GM13976 (cell line): ENCODE measurements at places on chromosomes 7 and 10.
A peak's percentile ranks its signal among the peaks of the same experiment; 100 is the strongest.

DNA sequence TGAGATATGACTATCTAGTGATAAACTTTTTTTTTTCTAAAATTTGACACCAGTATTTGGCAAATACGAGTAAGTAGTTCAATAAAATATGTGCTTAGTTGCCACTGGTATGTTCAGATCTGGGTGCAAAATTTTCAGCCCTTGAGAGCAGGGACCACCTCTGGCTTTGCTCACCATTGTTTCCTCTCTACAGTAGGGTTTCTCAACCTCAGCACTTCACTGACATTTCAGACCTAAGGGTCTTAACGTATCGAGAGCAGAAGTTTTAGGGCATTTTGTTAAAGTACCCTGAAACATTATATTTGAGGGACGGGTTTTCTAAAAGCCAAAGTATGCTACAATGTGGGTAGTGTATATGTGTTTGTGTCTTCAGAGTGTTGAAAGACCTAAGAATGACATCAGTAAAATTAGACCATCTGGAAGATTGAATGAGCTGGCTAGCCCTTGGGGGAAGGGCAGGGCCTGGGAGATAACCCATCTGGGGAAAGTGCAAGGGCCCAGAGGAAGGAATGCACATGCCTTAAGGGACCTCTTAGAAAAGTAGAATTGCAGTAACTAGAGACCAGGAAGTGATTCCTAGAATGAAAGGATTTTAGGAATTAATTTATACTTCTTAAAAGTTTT lies 11.8 kb downstream of the BZW2 start:
- DNase-seq, result no peak

GRCh38 chr7:142348100-142348499 lies 90.2 kb upstream of the PRSS58 start:
- DNase-seq, result no peak

- DNase-seq, result no peak
Observed at GRCh38 chr10:102962951-102963755, 45.1 kb downstream of the CNNM2 start.

DNA sequence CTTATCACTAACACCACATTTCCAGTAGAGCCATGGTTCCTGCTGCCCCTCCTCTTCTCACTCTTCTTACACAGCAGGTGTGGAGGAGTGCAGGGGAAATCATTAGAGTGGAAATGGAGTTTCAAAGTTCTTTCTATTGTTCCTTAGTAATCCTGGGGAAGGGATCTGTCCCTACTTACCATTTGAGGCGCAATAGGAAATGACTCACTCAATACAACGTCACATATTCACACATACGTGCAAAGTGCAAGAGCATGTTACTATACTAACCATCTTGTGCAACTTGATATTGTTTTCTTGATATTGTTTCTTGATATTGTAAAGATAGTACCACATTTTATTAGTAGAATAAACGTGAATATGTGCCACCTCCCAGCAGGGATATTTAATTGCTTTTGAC lies 1010.2 kb downstream of the DNAJB9 start:
- DNase-seq, result no peak

DNA sequence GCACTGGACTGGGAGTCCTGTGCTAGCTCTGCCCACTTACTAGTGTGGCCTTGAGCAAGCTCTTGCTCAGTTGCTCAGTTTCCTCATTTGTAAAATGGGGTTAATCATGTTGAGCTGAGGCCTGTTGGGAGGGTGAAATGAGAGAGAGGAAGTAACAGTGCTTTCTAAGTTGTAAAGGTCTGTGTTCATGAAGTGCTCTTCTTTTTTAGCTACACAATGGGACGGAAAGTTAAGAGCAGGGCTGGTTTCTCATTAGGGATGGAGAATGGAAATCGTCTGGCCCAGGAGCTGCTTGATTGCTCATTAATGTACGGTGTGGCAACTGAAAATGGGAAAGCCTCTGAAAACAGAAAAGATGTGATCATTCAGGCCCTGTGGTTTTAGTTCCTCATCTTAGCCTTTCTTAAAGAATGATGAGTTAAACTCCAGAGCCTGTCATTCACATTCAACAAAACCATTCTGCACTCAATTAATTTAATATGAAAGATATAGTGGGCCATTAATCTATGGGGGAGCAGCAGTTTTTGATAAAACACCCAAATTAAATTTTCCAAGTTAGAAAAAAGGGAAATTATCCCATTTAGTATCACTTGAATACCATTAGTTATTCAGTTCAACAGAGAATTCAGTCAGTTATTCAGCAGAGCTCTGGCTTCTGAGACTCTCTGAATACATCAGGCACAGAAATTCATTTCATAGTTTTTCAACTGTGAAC lies 60.5 kb downstream of the SH2D4B start:
- DNase-seq, result no peak

DNA sequence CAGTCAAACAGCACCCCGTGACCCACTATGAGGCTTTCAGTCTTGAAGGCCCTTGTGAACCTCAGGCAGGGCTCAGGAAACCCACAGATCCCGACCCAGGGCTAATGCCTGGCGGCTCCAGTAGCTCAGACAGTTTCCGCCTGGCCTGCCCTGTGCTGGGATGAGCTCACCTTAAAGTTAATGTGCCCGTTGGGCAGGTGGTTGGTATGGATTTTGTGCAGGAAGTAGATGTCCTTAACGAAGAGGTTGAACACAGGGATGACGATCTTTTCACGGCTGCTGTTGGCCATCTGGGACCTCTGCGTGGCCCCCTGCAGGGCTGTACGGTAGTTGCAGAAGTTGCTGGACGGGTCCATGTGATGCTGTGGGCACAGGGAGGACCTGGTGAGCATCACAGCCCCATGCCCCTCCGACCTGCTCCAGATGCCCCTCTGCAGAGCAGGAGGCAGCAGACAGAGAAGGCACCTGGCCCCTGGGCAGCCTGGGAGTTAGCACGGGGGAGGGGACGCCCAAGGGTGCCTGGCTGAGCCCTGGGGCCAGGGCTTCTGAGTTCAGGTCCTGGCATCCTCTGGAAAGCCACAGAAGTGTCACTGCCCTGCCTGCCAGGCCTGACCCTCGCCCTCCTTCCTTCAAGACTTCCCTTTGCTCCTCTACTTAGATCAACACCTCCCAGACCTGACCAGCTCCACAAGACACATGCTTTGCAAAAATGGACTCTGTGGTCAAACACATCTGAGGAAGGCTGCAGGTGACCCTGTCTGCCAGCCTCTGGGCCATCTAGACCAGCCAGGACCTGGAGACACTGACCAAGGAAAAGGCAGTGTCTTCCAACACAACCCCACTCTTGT lies 59.8 kb downstream of the CSGALNACT2 start:
- peak; percentile 62 for DNase-seq
